ENCODE measurements at places on chromosomes 7 and 10.

DNA sequence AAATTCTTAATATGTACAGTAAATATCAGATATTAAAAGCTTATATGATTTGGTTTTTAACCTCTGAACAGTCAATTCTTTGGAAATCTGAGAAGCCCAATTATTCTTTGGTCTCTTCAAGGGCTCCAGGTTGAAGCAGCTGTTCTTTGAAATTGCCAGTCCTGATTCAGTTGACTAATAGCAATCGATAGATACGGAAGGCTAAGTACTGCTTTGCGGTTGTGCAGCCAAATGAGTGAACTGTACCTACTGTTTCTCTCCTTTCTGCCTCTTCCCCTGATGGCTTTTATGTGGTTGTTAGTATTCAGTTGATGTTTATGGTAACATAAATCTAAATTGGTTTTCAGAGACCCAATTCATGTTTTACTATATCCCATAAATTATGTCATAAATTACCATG is 103.1 kb upstream of the RPA3 start:
- no peak for DNase-seq

- DNase-seq, result no peak
These were observed 16.2 kb downstream of the PNLIPRP2 start for GRCh38 chr10:116636976-116637375.

GRCh38 chr7:140697447-140698143 is 1.1 kb downstream of the NDUFB2 start:
- no peak for DNase-seq

DNA sequence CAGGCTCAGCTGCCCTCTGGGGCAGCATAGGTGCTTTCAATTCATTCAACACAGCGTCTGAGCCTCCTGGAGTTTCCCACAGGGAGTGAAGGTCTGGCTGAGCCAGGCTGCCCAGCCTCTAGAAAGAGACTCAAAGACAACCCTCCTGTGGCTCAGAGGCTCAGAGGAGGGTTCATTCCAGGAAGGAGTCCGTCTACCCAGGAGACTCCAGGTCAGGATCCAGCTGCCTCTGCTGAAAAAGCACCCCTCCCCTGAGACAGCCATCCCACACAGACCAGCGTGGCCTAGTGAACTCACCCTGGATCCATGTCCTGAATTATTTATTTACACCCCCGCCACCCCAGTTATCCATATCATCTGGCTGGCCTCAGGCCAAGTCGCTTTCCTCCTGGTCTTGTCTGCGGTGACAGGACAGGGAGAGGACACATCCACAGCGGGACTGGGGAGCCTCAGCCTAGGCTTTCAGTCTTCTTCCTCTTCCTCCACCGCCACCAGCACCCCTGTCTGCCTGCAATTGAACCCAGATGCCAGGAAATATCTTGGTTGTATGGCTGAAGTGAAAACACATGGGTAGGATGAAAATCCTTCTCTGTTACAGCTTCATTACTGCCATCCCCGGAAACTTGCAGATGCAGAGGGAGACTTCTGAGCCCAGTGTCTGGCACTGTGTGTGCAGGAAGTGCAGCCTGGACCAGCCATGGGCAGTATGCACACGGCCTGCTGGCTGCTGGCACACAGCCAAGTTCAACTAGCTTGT is 44.0 kb upstream of the COL13A1 start:
- no peak for DNase-seq

DNA sequence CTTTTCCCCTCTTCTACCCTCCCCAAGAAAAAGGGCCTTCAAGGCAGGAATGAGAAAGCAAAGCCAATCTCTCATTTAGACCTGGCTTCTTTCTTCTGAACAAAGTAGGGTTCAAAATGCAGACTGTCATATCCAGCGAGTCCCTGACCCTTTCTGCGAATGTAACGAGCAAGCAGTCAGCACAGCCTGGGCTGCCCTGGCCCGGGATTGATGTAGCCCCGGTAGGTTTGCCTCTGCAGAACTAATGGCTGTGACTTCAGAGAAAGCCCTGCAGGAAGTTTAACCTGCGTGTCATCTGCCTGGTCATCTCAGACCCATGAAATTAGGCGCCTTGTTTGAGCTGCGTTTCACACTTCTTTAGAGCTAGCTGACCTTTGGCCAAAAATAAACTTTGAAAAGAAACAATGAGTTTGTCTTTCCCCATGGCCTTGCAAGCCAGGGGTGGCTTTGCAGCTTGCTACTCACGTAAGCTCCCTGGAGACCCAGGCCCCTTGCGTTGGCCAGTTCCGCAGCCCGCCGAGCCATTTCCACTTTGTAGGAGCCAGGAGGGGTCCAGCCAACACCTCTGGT is 36.4 kb downstream of the HABP2 start:
- no peak for DNase-seq

DNA sequence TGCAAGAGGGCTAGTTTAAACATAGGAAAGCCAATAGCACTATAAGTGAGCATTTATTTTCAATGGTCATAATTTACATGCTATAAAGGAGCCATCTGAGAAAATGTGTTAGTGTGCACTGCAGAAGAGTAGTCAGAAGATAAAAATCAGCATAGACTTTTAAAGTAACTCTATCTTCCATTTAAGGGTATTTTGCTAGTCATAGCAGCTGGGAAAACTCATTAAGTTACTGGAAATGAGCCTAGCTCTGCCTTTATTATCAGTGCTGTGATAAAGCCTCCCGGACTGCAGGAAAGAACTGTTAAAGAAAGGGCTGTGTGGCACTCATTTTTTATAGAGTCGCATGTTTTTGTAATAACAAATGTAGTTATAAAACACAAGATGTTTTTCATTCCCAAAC is 825.8 kb upstream of the POM121L12 start:
- no peak for DNase-seq

DNA sequence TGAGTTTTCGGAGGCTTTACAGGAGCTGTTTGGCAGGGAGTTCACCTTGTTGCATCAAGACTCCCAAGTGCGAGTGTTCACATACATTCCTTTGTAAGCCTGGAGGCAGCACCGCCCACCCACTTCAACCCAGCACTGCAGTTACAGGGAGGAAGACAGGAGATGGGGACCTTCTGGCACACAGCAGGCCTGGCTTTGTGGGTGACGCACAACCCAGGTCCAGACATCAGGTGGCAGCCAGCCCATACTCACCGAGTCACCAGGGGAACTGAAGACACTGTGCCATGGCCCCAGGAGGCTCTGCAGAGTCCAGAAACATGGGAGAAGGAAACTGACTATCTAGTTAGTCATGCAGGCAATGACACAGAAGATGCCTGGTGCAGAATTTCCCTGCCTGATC is 305.9 kb upstream of the RNF32 start:
- no peak for DNase-seq
